ENCODE measurements at places on chromosomes 2 and 18.

GRCh38 chr2:142915502-142915901 lies 38.0 kb downstream of the KYNU start:
- no peak for DNase-seq

DNA sequence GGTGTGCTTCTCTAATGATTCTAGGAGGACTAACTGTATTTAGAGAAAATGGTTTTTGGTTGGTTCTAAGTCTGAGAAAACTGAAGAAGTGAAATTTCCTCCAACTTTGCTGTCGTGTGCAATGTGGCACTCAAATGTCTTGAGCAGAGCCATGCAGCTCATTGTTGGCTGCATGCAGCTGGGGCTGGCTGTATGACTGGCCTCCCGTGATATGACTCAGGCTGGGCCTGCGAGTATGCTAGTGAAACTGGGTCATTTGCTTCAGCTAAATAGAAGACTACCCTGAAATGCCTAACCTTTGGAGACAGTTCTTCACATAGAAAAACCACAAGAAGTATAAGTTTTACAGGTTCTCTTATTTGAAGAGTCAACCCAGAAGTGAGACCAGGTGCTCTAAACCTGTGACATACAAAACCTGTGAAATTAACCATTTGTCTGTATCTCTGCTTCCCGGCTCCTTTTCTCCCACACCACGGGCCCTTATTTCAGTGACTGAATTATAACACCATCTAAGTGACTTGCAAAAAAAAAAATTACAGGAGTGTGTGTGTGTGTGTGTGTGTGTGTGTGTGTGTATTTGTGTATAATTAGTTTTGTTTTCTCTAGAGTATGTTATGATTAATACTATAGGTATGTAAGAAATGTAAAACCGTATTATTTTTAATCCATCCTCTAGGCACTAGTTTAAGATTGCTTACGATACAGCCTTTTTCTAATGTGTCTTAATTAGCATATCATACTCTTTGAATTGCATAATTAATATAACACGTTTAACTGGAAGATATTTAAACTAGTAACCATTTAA lies 15.9 kb downstream of the POLI start:
- no peak for DNase-seq

- no peak for DNase-seq
Measured at GRCh38 chr2:55729136-55729685, 35.6 kb upstream of the PNPT1 start.

GRCh38 chr2:86338778-86339295 lies 1.4 kb upstream of the REEP1 start:
- no peak for DNase-seq

- no peak for DNase-seq
Measured at GRCh38 chr2:223306371-223306770, 254.4 kb downstream of the KCNE4 start.

DNA sequence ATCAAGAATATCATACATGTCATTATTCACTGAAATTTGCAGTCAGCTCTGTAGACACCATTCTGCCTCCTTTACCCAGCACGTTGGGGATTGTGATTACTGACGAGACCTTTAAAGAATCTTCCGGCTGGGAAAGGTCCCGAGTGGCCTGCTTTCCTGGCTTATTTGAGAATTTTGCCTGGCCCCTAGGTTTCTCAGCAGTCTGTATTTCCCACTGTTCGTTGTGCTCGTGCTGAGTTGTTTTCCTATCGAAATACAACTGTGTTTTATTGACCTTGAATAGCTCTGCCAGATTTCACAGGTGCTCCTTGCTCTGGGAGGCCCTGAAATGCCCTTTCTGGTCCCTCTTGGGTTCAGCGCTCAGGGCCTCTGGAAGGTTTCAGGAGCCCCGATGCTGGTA lies 94.9 kb downstream of the AGAP1 start:
- no peak for DNase-seq

GRCh38 chr2:202377207-202377761 lies 1.2 kb downstream of the BMPR2 start:
- DNase-seq, result no peak

GRCh38 chr2:24403168-24403831 lies 43.0 kb upstream of the ITSN2 start:
- no peak for DNase-seq

DNA sequence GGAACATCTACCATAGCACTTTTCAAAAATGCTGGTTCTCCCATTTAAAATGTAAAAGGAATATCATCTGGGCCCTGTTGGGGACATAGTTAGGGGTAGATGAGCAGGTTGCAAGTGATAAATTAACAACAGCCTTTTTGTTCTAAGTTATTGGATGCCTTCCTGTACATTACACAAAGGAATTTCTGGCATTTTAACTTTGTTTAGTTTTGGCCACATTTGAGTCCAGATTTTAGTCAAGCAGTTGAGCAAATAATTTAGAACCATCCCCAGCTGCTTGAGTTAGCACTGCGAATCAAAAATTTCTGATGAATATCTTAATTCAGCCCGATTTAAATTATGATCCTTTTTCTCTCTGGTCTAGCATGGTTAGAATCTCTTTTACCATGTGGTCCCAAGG lies 124.4 kb downstream of the TTC27 start:
- DNase-seq, result no peak

Measured in cortex of kidney (tissue), 1 donor.